Pancreas (tissue), 10 donors: ENCODE measurements at places on chromosomes 11 and 22. TPM values are rescaled to one million over a fixed set of nuclear protein-coding genes. Genes with fewer than 3 reads are reported as not detected.
A peak's percentile ranks its signal among the peaks of the same experiment; 100 is the strongest.

DNA sequence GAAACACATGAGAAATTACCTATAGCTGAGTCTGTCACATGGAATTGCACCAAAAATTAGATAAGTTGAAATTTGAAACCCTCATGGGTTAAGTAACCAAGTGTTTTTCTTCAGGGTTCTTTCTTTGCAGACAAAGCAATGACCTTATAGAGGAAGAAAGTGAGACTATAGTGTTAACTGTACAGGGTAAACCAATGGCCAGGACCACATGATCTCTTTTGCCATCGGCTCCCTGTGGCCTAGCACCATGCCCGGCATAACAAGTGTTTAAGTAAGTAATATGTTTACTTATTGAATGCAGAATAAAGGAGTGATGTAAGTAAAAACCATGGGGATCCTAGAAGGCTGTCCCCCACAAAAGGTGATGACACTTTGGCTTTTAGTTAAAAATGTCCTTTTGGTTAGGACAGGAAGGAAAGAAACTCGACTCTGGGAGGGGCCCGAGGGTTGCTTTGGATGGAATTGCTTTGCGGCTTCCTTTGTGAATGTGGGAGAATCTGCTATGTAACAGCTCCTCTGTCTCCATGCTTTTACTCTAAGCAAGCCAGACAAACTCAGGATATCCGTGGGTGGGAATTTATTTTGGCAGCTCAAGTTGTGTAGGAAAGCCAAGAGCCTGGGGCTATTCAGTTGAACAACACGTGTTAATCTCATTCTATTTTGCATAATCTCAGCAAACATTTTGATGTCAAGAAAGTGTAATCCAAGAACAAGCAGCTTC is 454.7 kb downstream of the INSC start:
- no peak for DNase-seq

DNA sequence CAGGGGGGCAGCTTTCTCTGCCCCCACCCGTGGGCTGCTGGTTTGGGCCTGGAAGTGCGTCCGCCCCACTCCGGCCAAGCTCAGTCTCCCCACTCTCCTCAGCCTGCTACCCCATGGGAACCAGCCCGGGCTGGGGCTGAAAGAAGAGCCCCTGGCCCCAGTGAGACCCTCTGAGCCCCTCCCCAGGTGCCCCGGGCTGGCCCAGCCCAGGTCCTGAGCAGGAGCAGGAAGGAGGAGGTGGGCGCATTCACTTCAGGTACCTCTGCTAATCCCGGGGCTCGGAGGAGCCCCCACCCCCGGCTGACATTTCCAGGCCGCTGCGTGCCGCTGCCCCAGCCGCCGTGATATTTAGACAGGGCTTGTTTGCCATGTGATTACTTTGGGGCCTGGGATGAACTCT is 8.7 kb upstream of the TH start:
- DNase-seq: no peak

GRCh38 chr11:59188954-59189353 is 17.0 kb downstream of the DTX4 start:
- DNase-seq: no peak

GRCh38 chr11:37505406-37505805 is 907.4 kb upstream of the RAG2 start:
- no peak for DNase-seq

- DNase-seq: no peak
These were observed 342.8 kb upstream of the MTNR1B start for GRCh38 chr11:92626624-92627023.

- no peak for DNase-seq
These were observed at the start of gene MDK for GRCh38 chr11:46381048-46381818. Gene MDK (plus strand): TSS chr11:46381669. CDS start chr11:46382058, 389 bp downstream.

GRCh38 chr11:74707602-74708510 is 23.4 kb downstream of the CHRDL2 start:
- no peak for DNase-seq

- DNase-seq: no peak
These were observed 154.7 kb downstream of the TBC1D22A start for GRCh38 chr22:46916886-46917770.

DNA sequence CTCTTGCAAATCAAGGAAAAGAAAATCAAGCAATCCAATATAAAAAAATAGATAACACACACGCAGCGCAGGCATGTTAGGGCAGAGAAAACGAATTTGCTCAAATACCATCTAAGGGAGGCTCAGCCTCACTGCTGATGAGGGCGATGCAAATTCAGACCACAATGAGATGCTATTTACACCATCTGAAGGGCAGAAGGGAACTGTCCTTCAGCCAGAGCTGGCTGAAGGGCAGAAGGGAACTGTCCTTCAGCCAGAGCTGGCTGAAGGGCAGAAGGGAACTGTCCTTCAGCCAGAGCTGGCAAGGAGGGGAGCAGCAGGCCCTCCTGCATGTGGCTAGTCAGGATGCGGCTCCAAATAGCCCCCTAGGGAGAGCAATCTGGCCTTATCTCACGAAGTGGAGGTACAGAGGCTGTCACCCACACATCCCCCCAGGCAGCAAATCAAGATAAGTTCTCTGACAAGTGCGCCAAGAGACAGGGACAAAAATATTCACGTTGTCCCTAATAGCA is 7.6 kb upstream of the SLC39A13 start:
- no peak for DNase-seq

DNA sequence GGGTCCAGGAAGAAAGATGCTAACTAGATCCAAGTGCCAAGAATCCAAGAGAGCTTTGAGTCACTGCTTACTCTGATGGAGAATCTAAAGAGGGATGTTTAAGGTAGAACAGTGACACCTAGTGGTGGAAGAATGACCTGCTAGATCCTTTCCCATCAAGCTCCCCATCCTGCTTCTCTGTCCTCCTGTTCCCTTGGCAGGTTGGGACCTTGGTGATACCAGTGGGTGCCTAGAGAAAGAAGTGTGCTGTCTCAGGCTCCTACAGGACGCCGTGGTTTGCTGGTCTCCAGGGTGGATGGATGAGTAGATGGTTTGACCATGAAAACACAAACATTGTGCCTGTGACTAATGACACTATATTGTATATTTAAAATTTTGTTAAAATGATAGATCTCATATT is 383.7 kb downstream of the TMEM135 start:
- no peak for DNase-seq

GRCh38 chr11:25981998-25982397 is 349.9 kb upstream of the ANO3 start:
- DNase-seq: no peak

- no peak for DNase-seq
These were observed 1.1 kb upstream of the GPR83 start for GRCh38 chr11:94402355-94402754.

DNA sequence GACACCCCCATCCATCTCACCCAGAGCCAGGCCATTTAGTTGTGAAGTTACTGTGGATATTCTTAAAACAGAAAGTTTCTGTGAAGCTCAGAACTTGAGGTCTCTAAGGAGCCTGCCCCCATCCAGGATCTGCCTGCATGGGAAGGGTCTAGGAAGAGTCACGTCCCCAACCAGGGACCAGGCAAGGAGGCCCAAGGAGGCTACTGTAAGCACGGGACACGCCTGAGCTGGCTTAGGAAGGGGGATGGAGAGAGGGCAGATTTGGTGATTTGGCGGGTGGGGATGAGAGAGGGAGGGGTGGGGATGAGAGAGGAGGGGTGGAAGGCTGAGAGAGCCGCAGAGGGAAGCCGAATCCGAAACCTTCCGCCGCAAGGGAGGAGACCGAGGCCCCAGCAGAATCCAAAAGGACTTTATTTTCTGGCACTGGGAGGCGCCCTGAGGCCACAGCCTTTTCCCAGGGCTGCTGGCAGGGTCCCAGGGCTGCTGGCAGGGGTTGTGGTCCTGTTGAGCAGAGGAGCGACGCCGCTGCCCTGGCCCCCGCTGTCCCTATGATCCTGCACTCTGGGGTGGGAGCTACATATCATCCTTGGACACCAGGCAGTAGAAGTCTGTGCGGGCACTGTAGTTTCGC is 9.4 kb downstream of the SIGIRR start:
- DNase-seq: peak; percentile 65

GRCh38 chr11:9687711-9688477 is 24.0 kb downstream of the SWAP70 start:
- no peak for DNase-seq

DNA sequence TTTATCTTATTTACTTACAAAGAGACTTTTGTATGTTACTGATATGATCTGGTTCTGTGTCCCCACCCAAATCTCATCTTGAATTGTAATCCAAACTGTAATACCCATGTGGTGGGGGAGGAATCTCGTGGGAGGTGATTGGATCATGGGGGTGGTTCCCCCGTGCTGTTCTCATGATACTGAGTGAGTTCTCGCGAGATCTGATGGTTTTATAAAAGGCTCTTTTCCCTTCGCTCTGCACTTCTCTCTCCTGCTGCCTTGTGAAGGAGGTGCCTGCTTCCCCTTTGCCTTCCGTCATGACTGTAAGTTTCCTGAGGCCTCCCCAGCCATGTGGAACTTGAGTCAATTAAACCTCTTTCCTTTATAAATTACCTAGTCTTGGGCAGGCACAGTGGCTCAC is 42.4 kb upstream of the WNT7B start:
- DNase-seq: peak; percentile 5

DNA sequence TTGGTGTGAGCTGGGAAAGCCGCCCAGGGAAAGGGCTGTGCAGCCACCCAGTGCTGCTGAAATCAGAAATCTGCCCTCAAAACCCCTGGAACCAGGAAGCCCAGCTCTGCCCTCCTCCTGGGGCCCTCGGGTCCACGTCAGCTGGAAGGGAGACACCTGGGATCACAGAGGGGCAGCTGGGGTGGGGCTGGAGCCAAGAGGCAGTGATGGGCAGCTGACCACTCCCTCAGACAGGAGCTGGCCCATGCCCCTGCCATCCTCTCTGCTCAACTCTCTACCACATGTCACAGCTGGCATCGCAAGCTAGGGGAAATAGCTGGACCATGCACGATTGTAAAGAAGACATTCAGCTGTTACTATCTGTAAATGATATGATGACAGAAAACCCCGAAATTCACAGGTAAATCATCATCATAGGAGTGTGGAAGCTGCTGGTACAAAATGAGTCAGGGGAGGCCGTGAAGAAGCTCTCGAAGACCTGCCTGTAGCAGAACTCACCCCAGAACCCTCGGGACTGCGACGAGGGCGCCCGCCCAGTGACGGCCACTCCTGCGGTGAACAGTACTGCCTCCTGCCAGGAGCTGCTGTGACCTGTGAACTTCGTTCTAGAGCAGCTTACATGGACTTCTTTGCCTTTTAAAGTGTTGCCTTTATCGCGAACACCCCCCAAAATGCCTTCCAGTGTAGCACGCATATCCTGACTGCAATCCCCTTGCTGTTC is 55.9 kb downstream of the CERK start:
- no peak for DNase-seq

DNA sequence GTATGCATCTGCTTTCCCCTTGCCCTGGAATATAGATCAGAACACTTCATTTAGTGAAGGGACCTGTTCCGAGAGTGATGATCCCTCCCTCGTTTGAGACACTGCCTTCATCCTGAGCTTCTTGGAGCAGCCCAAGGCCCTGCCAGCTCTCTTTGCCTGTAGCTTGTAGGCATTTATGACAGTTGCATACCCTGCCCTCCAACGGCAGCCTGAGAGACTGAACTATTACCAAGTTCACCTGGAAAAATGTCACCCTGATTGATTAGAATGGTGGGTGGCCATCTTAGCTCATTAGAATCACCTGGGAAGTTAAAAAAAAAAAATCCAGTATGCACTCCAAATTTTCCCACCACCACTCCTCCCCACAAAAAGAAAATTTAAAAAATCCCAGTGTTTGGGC is 1.5 kb downstream of the MICAL3 start:
- DNase-seq: no peak

DNA sequence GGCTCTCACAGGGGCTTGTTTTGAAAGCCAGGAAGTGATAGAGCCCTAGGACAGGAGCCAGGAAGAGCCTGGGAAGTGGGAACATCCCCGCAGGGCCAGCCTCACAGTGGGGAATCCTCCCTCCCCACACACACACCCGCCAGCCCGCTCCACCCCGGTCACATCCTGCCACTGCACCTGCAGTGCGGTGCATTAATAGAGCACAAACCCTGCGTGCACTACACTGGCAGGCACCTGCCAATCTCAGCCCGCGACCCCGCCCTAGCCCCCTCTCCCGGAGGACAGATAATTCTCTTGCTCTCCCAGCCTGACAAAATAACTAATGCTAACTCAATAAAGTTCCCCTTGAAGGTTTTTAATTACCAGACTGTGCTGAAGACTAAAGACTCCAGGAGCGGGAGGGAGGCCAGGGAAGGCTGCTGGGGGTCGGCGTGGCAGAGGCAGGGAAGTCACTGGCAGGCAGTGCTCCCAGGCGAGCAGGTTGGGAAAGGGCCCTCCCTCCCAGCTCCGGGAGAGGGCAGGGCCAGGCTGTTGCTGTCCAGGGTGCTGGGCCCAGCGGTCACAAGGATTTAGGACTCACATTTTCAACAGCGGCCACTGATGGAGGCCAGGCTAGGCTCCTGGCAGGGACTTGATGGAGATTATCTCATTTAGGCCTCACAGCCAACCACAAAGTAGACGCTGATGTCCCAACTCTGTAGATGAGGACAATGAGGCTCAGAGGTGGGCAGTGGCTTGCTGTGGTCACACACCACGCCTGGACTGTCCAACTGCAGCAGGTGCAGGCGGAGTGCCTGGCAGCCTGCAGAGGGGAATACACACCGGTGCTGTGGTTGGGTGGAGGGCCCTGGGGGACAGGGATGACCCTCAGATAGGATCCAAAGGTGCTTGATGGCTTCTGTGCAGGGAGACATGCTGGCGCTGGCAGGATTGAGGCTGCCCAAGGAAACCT is 23.9 kb upstream of the TCF20 start:
- DNase-seq: peak; percentile 87

- no peak for DNase-seq
These were observed 145.2 kb downstream of the AASDHPPT start for GRCh38 chr11:106222626-106223025.

DNA sequence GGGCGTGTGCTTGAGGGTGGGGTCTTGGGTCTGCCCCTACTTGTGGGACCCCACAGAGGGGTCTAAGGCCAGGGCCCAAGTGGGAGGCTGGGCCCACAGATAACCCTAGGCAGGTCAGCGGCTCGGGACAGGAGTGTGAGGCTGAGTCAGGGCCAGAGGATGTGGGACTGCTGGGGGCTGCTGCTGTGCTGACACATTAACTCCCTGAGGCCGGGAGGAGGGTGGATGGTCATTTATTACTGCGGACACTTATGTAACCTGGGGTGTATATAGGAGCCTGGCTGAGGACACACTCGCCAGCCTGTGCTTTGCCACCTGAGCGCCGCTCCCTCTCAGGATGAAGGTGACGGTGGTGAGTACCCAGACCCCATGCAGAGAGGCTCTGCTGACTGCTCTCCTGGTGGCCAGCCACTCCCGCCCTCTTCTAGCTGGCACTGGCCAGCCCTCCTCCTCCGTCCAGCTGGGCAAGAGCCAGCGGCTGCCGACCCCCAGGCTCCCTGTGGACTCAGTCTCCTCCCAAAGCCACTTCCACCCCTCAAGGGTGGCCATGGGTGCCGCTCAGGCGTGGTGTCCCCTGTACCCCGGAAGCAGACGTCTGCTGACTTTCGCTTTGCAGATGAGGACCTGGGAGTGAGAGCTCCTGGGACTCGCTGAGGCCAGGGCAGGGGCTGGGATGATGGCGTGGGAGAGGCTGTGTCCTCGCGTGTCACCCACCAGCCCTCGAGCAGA is at the start of gene MIOX:
Gene MIOX, plus strand, starts transcription at position 299 of the 729 bp plus-strand sequence. Its CDS starts 39 bp downstream, at position 338.
- DNase-seq: peak; percentile 49

- no peak for DNase-seq
These were observed 6.6 kb upstream of the USP2 start for GRCh38 chr11:119388103-119388502.

The NUDT22 gene
- total RNA-seq: 39.3 TPM

The MB gene
- 6.6 TPM for total RNA-seq

The JAML gene
- total RNA-seq: 5.3 TPM

The SMC1B gene
- not detected for total RNA-seq
